ENCODE measurements at places on chromosomes 3 and 15. TPM values are rescaled to one million over a fixed set of nuclear protein-coding genes. Genes with fewer than 3 reads are reported as not detected.

DNA sequence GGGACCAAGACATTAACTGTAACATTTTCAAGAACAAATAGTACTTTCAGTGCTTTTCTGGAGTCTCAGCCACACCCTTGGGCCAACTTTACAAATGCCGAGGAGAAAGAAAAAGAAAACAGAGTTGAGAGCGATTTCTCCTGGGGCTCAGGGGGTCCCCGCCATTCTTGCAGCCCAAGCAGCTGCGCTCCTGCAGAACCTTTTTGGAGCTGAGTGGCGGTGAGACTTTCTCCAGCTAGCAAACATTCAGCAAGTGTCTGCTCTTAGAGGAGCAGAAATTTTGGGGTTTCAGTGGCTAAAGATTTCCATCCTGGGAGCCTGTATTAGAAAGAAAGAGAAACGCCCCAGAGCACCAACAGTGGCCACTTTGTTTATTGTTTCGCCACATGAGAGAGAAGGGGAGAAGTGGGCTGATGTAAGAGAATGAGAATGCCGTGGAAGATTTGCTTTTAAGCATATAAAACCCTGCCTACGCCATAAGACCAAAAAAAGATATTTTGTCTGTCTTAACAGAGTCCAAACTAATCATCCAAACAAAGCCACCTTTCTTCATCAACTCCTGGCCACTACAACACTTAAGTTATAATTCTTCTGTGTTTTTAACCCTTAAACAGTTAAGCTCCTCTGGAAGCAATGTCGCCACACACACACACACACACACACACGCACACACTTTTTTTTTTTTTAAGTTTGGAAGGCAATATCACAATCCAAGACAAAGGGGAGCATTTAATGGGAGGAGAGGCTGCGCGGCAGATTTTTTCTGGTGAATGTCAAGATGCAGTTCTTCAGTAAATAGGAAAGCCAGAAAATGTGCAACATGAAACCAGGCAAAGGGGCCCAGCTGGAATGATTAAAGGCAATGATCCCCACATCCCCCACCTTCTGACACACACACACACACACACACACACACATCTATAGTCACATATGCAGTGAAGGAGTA, 19.2 kb downstream of the EID1 start:
- peak; percentile 74 for DNase-seq

DNA sequence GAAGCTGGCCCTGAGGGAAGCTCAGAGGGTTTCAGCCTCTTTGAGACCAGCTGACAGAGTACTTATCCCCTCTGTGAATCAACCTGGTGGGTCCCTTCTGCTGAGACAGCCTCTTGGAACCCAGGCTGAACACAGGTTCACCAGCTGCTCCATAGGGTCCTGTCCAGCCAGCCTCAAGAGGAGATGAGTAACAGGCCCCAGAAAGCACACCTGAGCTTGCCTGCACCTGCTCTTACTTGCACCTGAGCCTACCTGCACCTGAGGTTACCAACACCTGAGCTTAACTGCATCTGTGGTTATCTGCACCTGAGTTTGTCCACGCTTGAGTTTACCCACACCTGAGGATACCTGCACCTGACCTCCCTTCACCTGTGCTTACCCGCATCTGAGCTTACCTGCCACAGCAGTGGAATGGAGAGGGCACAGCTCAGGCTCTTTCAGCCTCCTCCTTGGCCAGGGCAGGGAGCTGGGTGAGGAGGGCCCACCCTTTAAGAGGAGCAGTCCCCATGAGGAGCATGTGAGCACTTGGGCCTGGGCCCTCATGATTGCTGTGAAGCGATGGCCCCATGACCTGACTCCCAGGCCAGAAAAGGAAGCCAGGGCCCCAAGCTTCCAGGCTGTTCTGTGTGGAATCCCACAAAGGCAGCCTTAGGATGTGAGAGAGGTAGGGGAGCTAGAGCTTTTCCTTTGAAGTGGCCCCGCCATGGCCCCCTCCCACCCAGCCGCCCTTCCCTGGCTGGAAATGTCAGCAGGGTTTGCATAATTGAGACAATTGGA, at the start of gene TRPM1:
TSS of gene TRPM1 (minus strand) at position 464 of the 777 bp plus-strand sequence. CDS start 20,370 bp downstream, outside the sequence.
- DNase-seq: no peak

GRCh38 chr3:32399030-32399620, 7.5 kb downstream of the CMTM7 start:
- peak; percentile 41 for DNase-seq

PLA2G4E gene
- polyA plus RNA-seq: 0.68 TPM

TF gene
- polyA plus RNA-seq: 6.9 TPM

DNA sequence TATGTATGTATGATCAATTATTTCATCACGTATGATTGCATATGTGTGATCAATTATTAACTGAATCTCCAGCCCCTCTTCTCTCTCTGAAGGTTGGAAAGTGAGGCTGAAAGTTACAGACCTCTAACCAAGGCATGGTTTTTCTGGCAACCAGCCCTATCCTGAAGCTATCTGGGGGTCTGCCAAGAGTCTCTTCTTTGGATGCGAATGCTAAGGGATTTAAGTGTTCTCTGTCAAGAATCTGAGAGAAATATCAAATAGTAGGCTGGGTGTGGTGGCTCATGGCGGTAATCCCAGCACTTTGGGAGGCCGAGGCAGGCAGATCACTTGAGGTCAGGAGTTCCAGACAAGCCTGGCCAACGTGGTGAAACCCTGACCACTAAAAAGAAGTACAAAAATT, 8.1 kb downstream of the NKTR start:
- peak; percentile 27 for DNase-seq

DNA sequence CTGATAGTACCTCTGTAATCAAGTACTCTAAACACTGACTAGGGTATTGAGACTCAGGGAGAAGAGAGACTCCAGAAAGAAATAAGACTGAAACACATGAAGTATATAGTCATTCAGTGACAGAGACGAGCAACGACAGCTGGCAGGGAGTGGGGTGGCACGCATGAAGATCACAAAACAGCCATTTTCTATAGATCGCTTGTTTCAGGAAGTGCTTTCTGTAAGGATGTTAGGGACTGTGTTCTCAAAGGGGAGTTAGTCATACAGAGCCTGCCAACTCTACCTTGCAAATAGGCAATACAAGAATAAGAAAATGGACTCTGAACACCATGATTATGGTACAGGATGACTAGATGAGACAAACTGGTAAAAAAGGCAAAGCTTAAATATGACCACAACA, 139.5 kb downstream of the TBL1XR1 start:
- DNase-seq: no peak

DNA sequence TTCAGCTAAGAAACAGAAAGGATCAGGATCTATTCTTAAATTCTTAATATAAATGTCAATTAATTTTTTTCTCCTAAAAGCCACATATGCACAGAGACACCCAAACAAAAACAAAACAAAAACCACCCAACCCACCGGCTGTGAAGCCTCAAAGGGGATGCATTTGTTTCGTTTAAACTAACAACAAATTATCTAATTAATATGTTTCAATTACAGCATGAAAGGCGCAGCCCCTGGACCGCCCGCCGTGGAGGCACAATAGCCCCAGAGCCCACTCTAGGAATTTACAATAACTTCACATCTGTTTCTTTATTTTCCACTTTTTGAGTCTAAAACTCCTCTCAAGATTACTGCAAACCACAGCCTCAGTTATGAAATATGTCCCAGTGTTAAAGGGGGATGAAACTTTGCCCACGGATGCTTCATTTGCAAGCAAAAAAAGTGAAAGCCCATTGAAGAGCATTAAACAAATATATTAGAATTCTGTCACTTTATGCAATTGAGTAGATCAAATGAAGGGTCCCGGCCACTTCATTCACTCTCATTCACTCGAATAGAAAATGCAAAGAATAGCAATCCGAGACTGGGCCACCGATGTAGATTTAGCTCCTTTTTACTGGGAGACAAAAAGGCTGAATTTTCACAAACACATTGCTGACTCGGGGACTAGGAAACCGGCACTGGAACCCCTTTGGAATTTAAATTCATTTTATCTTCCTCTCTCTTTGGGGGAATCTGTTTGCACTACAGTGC, 6.0 kb downstream of the FOXB1 start:
- no peak for DNase-seq

GRCh38 chr15:79193103-79193502, 89.4 kb upstream of the ANKRD34C start:
- no peak for DNase-seq

DNA sequence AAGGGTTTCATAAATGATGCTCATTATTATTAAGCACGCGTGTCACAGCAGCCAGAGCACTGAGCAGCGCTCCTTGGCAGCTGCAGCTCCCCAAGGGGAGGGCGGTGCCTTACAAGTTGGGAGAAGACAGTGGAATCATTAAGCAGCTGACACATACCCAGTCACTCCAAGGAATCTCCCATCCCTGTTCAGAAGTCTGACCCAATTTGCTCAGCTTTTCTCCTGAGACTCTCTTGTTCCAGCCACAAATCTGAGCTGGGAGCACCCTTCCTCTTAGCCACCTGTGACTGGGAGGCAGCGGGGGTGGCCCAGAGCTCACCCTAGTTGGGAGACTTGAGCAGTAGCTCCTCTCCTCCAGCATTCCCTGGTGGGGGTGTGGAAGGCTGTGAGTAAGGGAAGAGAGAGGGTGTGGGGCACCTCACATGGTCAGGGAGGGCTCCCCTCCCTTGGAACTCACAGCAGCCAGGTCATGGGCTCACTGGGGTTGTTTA, 64.3 kb downstream of the DUT start:
- DNase-seq: peak; percentile 74

GRCh38 chr3:38133209-38133556, 3.7 kb downstream of the ACAA1 start:
- DNase-seq: no peak

- DNase-seq: no peak
Measured at GRCh38 chr15:48913141-48913540, 35.2 kb downstream of the EID1 start.

TNNC1 gene
- 715 TPM for polyA plus RNA-seq

DNA sequence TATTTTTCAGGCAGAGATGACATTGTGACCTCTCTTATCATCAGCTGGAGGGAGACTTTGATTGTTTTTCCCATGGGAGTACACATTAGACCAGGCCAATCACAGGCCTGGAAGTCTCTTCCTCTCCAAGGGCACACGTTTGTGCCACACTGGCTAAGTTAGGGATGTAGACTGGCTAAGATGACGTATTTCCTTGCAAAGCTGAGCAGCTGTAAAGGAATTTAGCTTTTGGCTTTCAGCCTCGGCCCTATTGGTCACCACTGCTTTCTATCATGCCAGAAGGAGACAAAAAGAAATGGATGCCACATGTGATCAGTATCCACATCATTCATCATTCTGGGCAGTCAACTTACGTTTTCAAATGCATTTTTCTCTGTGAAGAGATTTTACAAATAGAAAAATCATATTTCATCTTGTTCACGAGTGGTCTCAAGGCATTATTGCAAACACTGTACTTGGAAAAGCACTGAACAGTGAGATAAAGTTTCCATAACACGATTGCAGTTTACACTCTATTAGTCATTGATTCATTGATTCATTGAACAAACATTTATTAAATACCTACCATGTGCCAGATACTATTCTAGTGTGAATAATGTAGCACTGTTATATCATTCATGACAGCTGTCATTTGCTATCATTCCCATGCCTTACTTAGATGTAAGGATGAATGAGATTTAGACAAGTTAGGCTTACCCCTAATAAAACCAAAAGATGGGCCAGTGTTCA, 27.0 kb upstream of the RNF7 start:
- no peak for DNase-seq

- no peak for DNase-seq
Measured at GRCh38 chr3:170534227-170534626, 51.6 kb downstream of the SLC7A14 start.

- DNase-seq: no peak
Measured at GRCh38 chr3:2526926-2527325, 428.3 kb downstream of the CNTN4 start.

DNA sequence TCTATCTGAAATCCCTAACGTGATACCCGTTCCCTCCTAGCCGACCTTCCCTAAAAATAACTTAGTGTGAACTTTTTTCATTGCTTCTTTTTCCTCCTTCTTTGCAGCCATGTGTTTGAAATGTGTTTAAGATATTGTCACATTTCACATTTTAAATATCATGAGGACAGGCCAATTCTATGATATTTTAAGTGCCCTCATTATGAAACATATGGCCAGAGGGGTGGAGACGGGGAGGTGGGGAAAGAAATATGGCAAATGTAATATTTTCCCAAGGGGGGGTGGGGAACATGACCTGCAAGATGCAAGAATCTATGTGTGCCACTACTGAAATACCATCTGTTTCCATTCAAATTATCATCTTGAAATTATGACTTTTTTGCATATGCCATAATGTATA, 1039.2 kb downstream of the AGBL1 start:
- no peak for DNase-seq

- no peak for DNase-seq
Measured at GRCh38 chr15:74180881-74181602, 7.5 kb downstream of the ISLR start.

DNA sequence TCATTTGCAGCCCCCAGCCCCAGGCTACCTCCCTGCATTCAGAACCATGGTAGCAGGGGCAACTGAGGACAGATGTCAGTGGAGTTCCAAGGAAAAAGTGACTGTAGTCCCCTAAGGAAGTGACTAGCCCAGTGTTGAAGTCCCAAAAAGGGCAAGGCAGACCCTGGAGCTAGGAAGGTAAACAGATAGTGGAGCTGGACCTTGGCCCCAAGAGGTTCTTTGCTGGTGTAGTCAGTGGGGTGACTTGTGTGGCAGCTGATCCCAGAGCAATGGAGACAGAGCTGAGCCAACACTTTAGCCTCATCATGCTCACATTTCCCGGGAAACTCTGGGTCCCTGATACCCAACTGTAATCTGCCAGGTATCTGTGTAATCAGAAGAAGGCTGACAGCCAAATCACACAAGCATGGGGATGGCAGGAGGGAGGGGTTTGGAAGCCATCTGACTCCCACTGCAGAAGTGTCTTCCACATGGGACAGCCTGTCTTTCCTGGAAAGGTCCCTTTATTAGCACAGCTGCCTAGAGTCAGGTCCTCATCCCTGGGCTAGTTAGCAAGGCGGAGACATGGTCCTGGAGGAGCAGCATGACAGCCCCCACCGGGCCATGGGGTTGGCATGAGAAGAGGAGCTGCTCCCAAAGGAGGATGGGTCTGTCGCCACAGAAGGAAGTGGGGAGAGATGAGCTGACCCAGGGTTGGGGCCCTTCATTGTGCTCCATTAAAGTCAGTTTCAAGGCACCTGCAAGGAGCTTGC, 39.8 kb downstream of the PXYLP1 start:
- DNase-seq: no peak

FBXL22 gene
- polyA plus RNA-seq: not detected

GRCh38 chr3:11624161-11624560, 19.6 kb downstream of the VGLL4 start:
- no peak for DNase-seq

DNA sequence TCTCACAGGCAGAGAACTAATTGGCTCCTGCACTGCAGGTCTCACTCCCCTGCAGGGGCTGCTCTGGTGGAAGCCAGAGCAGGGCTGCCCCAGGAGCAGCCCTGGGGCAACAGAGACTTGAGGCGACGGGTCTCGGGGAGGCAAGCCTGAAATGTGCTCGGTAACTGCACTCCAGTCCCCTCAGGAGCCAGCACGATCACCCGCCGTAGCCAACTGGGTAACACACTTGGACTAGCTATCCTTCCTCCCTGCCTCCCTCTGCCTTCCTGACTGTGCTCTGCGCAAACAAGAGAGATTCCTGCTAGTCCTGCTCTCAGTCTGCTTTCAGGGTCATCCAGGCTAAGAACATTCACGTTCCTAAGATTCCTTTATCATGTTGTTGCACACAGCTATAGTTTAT, 140.7 kb upstream of the NSMCE3 start:
- DNase-seq: no peak

CPNE9 gene
- polyA plus RNA-seq: not detected
